ENCODE measurements at places on chromosomes 16 and 17.
A peak's percentile ranks its signal among the peaks of the same experiment; 100 is the strongest.

- DNase-seq = peak; percentile 48
Observed at GRCh38 chr17:13353590-13353989, 248.1 kb downstream of the HS3ST3A1 start.

GRCh38 chr16:4507588-4508345 is 30.8 kb downstream of the CDIP1 start:
- DNase-seq = no peak

- DNase-seq = no peak
Observed at GRCh38 chr17:81056312-81056711, 21.4 kb downstream of the BAIAP2 start.

- peak; percentile 29 for DNase-seq
Observed at GRCh38 chr16:57999971-58000705, at the start of gene ZNF319. Gene ZNF319, minus strand, starts transcription at chr16:58000672. Its CDS starts 2,407 bp downstream, at chr16:57998265.

- DNase-seq = no peak
Observed at GRCh38 chr17:63483038-63483437, 6.2 kb downstream of the ACE start.

DNA sequence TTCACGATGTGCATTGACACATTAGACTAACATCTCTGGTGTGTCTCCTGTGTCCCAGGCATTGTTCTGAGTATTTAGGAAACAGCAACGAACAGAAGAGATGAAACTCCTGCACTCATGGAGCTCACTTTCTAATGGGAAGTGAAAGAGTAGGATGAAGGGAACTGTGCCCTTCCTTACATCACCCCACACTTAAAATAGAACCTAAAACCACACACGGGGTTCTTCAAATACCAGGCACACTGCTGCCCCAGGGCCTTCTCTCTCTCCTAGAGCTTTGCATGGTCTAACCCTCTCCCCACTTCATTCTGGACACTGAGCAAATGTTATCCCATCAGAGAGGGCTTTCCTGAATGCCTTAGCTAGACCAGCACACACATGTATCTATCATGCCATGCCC is 33.7 kb downstream of the TRIM25 start:
- DNase-seq = peak; percentile 22

DNA sequence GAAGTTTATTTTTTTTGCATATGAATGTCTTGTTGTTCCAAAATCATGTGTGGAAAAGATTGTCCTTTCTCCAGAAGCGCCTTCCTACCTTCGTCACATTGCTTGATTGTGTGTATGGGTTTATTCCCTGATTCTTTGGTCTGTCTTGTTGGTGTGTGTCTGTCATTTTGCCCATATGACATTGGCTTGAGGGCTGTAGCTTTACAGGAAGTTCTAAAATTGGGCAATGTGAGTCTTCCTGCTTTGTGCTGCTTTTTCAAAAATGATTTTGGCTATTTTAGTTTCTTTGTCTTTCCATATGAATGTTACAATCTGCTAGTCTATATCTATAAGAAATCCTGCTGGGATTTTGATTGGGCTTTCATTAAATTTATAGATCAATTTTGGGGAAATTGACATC is 217.2 kb downstream of the SNX29 start:
- DNase-seq = no peak

- DNase-seq = peak; percentile 100
Observed at GRCh38 chr17:72422505-72423285, 301.9 kb downstream of the SOX9 start.

GRCh38 chr16:12646098-12646489 is 157.6 kb downstream of the CPPED1 start:
- no peak for DNase-seq

DNA sequence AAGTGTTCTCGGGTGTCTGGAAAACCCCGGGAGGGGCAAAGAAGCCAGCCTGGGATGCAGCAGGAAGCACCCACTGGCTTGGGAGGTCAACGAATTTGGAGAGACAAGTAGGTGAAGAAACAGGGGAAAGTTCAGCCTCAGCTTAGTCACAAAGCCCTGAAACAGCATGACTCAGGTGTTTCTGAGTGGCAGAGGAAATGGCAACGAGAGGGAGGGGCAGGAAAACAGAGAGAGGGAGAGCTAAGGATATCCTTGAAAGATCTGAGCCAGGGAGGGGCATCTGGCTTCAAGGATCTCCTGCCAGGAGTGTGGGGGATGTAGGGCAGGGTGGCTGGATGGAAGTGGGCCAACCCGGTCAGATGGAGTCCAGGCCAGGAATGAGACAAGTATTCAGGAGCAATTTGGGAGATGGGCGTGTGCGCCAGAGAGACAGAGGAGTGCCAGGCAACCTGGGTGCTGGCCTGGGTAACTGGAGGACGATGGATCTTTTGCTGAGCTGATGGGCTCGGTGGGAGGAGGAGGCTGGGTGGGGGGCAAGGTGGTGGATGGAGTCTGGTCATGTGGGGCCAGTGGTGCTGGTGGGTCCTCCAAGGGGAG is 27.2 kb downstream of the ABCC3 start:
- DNase-seq = peak; percentile 93

DNA sequence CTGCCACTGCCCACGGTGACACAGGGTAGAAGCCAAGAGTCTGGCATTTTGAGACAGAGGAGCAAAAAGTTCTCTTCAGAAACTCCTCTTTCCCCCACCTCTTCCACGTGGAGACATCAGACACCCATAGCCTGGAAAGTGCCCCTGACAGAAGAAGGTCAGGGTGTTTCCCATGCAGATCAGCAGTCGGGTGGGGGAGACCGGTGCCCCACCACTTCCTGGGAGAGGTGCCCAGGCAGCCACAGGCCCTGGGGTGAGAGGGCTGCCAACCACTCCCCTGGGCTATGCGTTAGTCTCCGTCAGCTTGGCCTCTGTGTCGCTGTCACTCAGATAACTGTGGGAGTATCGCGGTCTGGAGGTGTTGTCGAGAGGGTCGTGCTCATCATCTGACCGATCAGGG is 31.5 kb downstream of the PIPOX start:
- DNase-seq = no peak

DNA sequence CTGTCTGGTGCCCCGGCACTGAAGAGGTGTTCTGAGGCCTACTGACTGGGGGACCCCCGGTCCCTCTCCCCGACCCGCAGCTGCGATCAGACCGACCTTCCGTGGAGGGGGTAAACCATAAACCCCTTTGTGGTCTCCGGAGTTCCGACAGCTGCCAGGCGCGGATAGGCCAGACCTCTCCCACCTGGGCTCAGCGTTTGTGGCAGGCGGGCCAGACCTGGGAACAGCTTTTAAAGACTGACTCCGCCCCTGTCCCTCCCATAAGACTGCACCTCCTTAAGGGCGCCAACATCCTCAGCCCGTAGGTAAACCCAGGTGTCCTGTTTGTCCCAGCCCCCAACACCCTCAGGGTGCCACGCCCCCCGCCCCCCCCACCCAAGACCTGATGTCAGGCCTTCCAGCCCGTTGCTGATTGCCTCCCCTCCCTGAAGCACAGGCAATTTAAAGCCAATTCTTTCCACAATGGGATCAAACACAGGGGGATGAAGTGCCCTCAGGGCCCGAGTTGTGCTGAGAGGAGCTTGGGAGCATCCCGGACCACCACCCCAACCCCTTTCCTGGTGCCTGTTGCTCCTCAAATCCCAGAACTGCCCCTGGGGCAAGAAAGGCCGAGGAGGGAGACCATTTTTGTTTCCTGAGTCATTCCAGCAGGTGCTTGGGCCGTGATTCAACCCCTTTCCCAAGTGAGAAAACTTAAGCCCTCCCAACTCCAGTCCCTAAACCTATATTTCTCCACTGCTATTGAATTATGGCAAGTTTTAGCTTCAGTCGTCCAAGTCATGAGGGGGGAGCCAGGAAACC is at the start of gene SOX15:
Gene SOX15 (minus strand): TSS at position 204 of the 801 bp plus-strand sequence. CDS start 418 bp downstream, outside the sequence.
- DNase-seq = peak; percentile 65

DNA sequence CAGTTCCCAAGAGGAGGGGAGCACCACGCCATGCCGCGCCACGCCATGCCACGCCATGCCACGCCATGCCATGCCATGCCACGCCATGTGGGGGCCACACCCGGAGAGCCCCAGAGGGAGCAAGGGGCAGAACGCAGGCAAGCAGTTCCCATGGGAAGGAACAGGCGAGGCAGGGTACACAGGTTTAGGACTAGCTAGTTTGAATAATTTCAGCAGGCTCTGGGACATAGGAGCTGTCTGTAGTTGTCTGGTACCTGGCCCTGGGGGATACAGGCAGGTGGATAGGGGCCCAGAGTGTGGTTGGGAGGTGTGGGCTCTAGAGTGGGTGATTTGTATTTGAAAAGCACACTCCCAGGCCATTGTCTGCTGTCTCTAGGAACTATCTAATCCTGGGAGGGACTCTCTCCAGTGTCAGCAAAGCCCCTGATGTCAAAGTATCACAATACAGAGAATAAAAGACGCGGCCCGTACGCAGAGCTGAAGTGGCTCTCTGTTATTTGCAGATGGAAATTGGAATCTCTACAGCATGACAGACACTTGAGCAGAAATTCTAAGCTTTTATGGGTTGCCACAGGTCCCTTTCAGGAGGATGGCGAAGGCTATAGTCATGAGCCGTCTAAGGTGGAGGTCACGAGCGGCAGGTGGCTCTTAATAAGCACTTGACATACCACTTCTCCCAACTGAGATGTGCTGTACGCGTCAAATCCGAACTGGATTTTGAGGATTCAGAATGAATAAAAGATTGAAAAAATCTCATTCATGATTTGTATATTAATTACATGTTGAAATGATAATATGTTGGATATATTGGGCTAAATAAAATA is 220.8 kb upstream of the TNRC6C start:
- no peak for DNase-seq

DNA sequence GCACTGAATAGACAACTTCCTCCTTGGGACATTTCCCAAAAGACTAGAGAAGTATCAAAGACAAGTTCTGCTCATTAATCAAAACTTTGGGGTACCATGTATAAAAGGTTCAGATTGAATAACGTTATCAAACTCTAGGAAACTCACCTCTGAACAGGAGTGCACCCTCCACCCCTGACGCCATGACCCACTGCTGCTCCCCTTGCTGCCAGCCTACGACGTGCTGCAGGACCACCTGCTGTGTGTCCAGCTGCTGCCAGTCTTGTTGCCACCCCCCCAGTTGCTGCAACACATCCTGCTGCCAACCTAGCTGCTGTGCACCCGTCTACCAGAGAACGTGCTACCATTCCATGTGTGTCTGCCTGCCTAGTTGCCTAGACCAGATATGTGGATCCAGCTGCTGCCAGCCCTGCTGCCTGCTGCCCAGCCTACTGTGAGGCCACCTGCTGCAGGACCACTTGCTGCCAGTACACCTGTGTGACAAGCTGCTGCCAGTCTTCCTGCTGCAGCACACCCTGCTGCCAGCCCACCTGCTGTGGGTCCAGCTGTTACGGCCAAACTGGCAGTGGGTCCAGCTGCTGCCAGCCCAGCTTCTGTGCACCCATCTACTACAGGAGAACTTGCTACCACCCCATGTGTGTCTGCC is 13.8 kb upstream of the KRTAP9-2 start:
- DNase-seq = no peak

- DNase-seq = no peak
Observed at GRCh38 chr16:85515319-85515745, 97.8 kb upstream of the GSE1 start.

DNA sequence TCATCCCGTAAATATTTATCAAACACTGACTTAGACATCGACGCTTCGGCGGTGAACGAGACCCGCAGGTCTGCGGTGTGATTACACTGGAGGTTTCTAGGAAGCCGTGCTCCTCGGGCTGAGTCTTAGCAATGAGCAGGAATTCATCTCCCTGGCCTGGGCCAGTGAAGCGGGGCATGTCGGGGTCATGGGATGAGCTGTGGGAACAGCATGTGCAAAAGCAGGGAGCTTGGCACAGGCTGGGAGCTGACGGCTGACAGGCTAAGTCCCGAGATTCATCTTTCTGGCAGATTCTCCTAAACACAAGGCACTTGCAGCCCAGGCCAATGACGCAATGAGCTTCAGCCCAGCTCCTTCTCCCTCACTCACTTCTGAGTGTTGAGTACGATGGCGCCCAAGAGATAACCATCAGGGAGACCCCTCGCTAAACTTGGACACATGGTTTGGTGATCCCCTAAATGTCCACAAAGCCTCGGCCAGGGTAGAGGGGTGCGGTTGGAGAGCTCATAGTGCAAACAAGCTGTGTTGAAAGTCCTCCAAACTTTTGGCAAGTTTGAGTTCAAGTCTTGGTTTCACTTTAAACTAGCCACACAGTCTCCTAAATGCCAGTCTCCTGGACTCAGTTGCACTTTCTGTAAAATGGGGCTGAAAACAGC is 12.8 kb downstream of the CRISPLD2 start:
- peak; percentile 100 for DNase-seq

DNA sequence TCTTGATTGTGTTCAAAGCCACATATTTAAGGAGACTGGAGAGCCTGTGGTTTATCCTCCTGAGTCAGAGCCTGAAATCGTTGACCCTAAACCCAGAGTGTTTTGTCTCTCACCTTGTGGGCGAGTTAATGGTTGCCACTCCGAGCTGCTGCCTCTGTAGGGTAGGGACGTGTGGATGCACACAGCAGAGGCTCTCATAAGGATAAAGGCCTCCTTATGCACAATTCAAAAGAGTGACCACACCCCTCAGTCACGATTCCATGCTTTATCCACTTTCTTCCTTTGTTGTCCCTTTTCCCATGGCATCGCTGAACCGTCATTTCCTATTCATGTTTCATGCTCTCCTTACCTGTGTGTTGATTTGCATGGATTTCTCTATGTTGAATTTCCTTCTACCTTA is 805.0 kb upstream of the RBFOX1 start:
- DNase-seq = no peak

- peak; percentile 67 for DNase-seq
Observed at GRCh38 chr17:45584092-45585036, 93.8 kb upstream of the PLEKHM1 start.

DNA sequence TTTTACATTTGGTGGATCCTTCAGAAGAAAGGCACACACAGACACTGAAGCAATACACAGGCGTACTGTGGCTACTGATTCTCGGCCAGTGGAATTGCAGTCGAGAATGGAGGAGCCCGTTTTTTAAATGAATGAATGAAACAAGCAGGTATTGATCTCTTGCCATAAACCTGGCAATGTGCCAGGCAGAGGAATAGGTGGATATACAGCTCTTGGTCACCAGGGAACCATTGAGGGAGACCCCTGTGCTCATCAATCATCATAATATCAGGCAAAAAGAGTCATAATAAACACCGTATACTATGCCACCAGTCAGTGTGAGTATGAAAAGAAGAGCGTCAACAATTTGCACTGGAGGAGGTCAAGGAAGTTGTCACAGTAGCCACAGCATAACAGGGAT is 140.3 kb upstream of the FOXF1 start:
- DNase-seq = no peak

Data from EH (cell line).